ENCODE measurements at places on chromosomes 11 and 22. TPM values are rescaled to one million over a fixed set of nuclear protein-coding genes. Genes with fewer than 3 reads are reported as not detected.

DNA sequence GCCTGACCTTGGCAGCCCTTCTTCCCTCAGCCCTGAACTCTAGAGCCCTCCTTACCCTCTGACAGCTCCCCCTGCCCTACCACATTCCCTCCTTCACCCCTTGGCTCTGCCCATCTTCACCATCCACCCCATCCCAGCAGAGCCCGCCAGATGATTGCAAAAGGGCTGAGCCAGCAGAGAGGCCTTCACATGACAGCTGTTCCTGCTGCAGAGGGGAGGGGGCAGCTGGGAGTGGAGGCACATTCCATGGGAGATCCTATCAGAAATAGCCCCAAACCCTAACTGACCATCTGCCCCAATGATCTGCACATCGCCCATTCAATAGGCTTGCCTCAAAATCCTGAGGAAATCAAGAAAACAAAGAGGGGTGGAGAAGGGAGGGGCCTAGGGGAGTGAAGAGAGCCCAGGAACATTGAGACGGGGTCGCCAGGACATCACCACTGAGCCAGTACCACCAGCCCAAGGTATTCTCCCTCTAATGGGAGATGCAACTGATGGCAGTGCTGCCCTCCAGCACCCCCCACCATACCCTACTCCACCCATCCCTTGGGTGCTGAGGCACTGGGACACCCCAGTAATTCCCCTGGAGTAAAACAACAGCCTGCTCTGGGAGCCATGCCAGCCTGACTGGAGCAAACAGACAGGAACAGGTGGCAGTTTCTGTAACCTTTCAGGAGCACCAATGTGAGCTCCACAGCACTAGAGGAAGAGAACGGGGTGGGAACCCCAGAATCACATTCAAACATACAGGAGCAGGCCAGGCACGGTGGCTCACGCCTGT, 8.0 kb upstream of the AHNAK start:
- DNase-seq = no peak

- no peak for DNase-seq
These were observed 119.1 kb upstream of the CHORDC1 start for GRCh38 chr11:90341986-90342385.

GRCh38 chr11:69173331-69173730, 17.6 kb downstream of the SMIM38 start:
- peak; percentile 28 for DNase-seq

- DNase-seq = no peak
These were observed 156.5 kb downstream of the RRAS2 start for GRCh38 chr11:14202251-14203196.

DNA sequence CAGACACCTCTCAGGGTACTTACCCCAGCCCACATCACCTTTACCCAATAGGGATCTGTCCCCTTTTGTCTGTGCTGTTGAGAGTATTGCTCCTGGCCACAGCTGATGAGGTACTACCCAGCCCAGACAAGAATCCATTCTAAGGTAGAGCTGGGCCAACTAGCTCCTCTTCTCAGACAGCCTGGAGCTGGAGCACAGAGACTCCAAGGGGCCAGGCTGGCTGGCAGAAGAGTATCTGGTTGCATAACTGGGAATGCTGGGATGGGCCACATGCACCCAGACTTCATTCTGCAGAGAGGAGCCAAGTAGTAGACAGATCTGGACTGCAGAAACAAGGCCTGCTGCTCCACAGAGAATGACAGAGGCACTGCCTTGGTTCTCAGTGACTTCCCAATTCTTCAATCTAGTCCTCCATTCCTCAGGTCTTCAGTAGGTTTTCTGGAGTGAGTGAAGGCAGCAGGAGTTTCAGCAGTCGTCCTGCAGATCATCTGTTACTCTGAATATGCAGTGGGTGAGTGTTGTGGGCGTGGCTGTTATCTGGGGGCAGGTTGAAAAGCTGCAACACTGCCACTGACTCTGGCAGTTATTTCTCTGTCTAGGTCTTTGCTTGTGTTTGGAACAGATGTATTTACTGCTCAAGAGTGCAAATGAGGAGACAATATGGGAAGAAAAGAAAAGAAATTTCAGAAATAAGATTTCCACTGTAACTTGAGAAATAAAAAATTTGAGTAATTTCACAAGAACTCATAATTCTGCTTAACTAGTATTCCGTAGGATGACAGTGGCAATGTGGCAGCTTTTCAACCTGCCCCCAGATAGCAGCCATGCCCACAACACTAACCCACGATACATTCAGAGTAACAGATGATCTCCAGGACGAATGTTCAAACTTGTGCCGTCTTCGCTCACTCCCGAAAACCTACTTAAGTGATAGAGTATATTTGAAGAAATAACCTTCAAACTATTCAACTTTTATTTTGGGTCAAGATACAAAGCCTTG, 34.9 kb downstream of the MAPK1 start:
- no peak for DNase-seq

DNA sequence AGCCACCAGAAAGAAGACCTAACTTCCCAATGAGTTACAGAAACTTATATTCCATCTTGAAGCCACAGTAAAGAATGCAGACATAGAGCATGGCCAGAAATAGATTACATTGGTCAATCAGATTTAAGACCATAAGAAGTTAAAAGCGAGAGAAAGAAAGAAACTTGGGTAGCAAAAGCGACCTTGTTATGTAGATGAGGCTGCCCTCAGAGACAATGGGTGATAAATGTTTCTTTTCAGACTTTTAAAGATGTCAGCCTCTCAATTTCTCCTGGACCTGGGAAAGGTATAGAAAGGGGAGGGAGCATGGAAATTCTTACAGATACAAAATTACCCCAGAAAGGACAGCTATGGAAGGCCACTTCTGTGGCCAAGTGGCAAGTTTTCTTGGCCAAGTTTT, 732.6 kb upstream of the LUZP2 start:
- no peak for DNase-seq

GRCh38 chr22:29041408-29041807, 20.2 kb downstream of the C22orf31 start:
- no peak for DNase-seq

DNA sequence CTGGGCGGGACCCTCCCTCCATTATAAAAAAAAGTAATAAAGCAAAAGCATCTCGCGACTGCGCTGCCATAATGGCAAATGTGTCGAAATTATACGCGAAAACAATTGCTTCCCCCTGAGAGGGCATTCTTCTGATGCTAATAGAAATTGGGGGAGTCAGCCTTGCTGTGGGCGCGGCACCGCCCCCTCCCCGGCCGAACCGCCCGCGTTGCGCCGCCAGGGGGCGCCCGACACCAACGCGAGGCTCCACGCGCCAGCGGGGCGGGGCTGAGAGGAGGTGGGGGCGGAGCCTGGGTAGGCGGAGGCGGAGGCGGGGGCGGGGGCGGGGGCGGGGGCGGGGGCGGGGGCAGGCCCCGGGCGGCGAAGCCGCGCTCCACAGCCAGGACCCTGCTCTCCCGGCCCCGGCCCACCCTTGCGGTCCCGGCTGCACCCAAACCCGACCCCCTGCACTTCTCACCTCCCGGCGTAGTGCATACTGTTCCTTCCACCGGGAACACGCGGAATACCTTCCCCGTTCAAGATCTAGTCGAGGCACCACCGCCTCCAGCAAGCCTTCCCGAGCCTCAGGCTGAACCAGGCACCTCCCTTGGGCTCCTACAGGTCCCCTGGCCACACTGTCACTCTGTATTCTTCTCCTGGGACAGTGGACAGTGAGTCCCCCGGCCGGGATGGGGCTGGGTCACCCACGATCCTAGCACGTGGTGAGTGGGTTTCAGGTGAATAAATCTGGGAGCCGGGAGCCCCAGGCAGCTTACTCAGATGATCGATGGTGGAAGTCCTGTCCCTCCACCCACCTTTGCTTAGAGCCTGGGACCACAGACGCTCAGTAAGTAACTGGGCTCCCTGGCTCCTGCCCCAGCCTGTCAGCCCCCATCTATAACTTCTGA, 15.5 kb upstream of the UPK3A start:
- peak; percentile 96 for DNase-seq

DNA sequence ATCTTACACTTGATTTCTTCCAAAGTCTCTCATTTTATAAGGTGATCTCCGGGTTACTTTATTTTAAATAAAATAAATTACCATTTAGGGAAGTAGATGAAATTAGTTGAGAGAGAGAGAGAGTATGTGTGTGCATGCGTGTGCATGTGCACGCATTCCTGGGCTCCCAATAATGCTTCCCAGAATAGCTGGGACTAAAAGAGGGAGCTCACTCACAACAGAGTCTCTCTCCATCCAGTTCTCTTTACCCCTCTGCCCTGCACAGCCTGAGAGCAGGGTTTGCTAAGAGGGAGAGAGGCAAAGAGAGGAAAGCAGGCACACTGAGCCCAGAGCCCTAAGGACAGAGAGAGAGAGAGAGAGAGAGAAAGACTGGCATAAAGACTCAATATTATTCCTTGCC, 11.3 kb upstream of the TRIM44 start:
- DNase-seq = no peak

GRCh38 chr11:23856654-23857053, 640.2 kb upstream of the LUZP2 start:
- no peak for DNase-seq

- peak; percentile 23 for DNase-seq
These were observed 380 bp downstream of the C11orf96 start for GRCh38 chr11:43942662-43943371.

GRCh38 chr11:67441731-67442351, 1.4 kb downstream of the CORO1B start:
- no peak for DNase-seq

GRCh38 chr22:17057959-17058814, 26.6 kb upstream of the IL17RA start:
- peak; percentile 52 for DNase-seq

GRCh38 chr11:74072721-74073120, 63.8 kb upstream of the UCP3 start:
- DNase-seq = no peak

DNA sequence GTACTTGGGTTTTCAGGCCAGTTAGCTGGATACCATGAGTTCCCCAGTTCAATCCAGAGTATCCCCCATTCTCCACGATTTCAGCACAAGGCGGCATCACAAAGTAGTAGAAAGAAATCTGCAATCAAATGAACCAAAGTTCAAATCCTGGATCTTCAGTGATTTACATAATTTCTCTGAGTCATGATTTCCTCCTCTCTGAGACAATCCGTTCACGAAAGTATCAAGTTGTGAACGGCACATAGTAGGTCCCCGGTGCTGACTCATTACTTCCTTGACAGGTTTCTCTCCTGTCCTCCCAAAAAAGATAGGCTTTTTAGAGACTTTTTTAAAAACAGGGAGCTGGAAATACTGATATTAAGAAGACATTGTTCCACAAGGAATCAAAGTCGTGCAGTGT, 69.1 kb upstream of the AKIP1 start:
- no peak for DNase-seq

GRCh38 chr22:46070803-46071450, 79.4 kb upstream of the PPARA start:
- peak; percentile 68 for DNase-seq

DNA sequence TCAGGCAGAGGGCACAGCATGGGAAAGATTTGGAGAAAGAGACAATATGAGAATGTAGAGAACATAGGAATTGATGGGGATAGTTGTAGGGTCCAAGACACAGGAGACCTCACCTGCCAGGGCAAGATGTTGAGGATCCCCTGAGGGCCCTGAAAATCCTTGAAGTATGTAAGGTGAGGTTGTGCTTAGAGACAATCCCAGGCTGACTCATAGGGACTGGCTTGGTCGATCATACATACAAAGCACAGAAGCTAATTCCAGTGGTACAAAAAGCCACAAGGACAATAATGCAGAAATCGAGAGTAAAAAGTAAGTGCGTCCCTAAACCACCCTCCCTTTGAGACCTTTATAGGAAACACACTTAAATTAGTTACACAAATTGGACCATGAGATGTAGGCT, 468.2 kb downstream of the MIAT start:
- no peak for DNase-seq

DNA sequence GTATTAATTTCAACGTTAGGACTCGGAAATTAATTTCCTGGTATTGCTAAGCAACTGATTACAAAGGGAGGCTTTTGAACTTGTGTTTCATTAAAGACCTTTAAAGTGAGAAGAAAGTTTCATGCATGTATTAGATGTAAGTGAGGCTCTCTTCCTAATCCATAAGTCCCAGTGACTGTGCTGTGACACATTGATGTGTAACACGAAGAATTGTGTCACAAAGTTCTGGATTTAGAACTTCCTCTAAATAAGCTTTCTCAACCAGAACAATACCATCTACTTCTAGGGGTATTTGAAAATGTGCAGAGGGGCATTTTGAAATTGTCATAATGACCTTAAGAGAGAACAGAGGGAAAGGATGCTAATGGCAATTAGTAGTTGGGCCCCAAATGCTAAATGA, 14.4 kb downstream of the DCUN1D5 start:
- no peak for DNase-seq

- no peak for DNase-seq
These were observed 81.2 kb upstream of the PTH start for GRCh38 chr11:13576995-13577394.

DNA sequence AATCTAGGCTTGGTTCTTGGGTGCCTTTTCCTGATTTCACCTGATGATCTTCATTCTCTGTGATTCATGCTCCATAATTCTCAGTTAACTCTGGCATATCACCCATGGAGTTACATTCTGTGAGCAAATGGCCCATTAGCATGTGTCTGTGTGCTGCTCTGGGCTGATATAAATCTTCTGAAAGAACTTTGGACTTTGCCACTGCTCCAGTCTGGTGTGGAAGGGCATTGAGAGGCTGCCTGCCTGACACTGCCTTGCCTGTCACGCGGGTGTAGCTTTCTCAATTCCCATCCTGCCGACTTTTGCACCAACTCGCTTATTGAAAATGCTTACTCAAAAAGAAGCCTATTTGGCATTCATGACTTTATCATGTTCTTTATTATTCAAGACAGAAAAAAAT, 42.2 kb downstream of the FAT3 start:
- DNase-seq = no peak

- no peak for DNase-seq
These were observed 1.7 kb upstream of the MRTFA start for GRCh38 chr22:40638261-40638660.

DNA sequence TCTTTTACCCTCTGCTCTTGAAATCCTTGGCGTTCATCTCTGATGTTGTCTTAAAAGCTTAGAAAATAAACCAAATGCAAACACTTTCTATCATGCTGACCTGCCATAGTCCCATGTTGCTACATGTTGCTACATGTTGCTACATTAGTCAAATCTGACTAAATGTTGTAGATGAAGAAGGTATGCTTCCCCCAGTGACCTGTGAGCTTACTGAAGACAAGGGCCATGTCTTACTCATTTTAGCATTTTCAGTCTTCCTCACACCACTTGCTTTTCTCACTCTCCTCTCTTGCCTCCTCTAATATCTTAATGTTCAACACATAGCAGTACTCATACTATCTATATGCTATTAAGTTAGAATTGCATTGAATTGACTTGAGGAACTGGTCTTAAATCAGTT, 346.4 kb upstream of the MTNR1B start:
- no peak for DNase-seq

The C11orf87 gene
- total RNA-seq = not detected

The KRTAP5-9 gene
- not detected for total RNA-seq

The CENATAC gene
- 60.1 TPM for total RNA-seq

The PTPRCAP gene
- 131 TPM for total RNA-seq

The TANGO2 gene
- total RNA-seq = 19.3 TPM

The MICAL2 gene
- 124 TPM for total RNA-seq

The OR51B5 gene
- 0.34 TPM for total RNA-seq

The RAD9A gene
- total RNA-seq = 35.6 TPM

The MB gene
- 0.47 TPM for total RNA-seq

The SEPTIN5 gene
- 1.2 TPM for total RNA-seq

The SLC6A5 gene
- not detected for total RNA-seq

The F2 gene
- total RNA-seq = not detected

The UPK3A gene
- total RNA-seq = not detected

The TSSC4 gene
- 31.8 TPM for total RNA-seq

Measured in activated naive CD4-positive, alpha-beta T cell treated with anti-CD3 and anti-CD28 coated beads, Interleukin-2, amount 50 U/mL, for 72 hours (primary cell).